ENCODE measurements at places on chromosomes 2 and 18.

DNA sequence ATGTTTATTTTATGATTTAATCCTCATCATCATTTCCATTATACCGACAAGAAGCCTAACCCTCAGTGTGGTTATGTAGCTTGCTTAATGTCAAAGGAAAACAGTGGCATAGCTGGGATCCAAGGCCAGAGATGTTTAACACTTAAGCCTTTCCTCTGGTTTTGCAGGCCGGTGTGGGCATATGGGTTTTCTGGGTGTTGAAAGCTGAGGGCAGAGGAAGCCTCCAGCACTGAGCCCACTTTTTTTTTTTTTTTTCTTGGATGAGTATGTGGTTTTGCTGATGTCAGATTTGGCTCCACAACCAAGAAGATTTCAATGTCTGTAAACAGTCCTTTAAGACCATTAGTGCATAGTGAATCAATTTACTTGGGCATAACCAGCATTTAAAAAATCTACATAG is 41.3 kb downstream of the LHCGR start:
- no peak for DNase-seq

- no peak for DNase-seq
Observed at GRCh38 chr2:165435611-165436010, 33.9 kb upstream of the CSRNP3 start.

DNA sequence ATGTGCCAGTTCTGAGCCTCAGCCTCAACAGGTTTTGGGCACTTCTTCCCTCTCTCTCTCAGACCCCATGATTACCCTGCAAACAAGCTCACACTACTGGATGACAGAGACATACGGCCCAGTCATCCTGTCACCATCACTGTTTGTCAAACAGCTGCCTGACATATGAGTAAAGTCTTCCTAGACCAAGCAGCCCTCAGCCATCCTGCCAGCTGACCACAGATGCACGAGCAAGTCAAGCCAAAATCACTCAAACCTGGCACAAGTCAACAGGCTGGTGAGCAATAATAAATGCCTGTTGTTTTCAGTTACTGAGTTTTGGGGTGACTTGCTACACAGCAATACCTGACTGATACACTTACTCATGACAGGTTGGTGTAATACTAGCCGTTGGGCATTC is 75.5 kb upstream of the KLF7 start:
- no peak for DNase-seq

DNA sequence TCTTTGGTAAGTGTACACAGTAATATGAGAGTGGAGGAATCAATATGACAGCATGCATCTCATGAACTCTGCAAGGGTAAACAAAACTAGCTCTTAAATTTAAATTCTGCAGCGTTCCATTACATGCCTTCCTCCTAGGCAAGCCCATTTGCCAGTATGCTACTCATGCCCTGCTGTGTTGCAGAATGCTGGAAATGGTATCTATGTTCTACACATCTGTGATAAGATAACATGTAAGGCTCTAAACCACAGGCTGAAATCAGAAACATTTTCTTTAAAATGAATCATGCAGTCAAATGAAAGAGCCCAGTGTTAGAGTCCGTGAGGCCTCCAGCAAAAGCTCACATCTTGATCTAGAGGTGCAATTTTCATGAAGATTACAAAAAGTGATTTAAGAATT is 112.8 kb upstream of the FN1 start:
- DNase-seq: no peak

DNA sequence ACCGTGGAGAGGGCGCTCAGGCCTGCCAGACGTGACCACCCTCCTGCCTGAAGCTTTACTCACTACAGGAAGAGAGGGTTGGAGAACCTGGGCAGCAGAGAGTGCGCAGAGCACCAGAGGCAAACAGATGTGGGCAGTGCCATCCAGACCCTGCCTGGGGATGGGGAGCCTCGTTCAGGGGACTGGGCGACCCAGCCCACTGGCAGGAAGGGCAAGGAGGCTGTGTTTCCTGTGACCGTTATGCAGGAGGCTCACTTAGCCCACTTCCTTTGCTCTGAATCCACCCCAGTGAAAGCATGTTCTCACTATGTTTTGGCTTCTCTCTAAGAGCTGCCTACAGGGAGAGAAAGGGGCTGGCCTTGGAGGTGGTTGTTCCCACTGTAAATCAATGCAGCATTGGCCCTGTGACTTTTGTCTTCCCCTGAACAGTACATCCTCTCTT is 23.0 kb upstream of the ACKR3 start:
- DNase-seq: no peak

DNA sequence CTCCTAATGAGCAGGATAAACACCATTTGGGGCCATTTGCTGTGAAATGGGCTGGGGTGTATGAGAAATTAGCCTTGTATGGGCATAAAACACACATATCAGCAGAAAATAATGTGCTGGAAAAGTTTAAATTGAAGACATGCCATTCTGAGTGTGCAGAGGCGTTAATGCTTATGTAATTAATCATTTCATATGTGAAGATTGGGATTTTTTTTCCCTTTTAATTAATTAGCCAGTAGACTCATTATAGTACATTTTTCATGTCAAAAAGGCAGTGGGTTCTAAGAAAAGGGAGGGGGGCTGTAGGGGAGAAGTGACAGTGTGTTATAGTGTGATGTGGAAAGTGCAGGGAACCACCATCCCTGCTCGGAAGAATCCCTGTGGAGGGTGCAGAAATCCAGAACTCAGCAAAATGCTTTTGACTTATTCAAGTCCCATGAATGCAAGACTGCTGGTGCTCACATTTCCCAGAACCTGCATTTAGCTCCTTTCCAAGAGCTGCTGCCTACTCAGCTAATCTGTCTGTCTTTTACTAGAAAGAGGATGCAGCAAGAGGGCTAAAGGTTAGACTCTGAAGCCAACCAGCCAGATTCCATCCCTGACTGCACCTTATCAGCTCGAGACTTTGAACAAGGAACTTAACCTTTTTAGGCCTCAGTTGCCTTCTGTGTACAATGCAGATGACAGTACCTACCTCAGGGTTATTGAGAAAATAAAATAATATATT is 11.6 kb upstream of the COX7A2L start:
- DNase-seq: no peak

DNA sequence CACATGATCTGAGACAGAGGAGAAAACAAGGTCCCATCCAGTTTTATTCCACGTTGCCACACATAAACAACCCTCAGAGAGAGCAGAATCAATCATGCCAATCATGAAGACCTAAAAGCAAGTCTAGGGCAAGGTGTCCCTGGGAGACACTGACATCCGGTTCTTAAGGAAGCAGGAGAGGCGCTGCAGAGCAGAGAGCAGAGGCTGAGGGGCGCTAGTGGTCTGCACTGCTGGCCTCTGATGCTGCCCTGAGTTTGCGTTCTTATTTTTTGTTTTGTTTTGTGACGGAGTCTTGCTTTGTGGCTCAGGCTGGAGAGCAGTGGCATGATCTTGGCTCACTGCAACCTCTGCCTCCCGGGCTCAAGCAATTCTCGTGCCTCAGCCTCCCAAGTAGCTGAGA is 83.3 kb downstream of the SMIM21 start:
- DNase-seq: no peak

DNA sequence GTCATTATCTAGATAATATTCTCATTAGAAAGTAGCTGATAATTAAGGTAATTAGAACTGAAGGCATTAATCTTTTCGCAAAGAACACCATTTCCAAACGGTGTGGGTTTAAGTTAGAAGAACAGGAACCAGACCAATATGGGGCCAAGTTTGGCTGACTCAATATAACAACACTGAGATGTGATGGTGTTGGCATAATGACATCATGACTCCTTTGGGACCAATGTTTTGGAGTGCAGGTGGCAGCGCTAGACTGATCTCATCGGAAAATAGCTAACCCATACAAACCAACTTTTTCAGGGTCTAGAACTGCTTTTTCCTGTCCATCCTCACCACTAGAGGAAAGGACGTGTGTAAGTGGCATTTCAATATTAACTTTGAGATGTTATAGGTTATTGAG is 1171.7 kb upstream of the ZEB2 start:
- no peak for DNase-seq

DNA sequence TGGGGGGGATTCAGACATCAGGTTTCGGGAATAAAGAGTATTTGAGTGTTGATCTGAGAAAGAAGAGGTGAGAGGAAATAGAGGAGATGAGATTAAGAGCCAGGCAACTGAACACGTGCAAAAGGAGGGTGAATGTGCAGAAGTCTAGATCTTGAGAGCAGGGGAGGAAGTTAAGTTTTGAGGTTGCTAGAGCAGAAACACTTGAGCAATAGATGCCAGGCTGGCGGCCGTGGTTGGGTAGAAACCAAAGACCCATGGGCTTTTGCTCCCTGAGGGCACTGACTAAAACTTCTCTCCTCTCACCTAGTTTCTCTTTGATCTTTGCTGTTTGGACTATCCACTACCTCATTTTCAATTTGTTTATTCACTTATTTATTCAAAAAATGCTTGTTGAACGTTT is 116.0 kb downstream of the CDC42EP3 start:
- peak; percentile 56 for DNase-seq

- DNase-seq: peak; percentile 36
Observed at GRCh38 chr2:215505044-215505786, 69.3 kb upstream of the FN1 start.

- no peak for DNase-seq
Observed at GRCh38 chr2:11762799-11763461, 16.5 kb downstream of the LPIN1 start.

GRCh38 chr2:176814740-176815367 is 397.7 kb upstream of the HNRNPA3 start:
- DNase-seq: peak; percentile 27

- DNase-seq: peak; percentile 56
Observed at GRCh38 chr2:62306751-62307468, 111.0 kb downstream of the B3GNT2 start.

- DNase-seq: no peak
Observed at GRCh38 chr18:74453016-74453566, 4.0 kb downstream of the DIPK1C start.

GRCh38 chr2:33531549-33532059 is 55.2 kb downstream of the RASGRP3 start:
- DNase-seq: no peak

DNA sequence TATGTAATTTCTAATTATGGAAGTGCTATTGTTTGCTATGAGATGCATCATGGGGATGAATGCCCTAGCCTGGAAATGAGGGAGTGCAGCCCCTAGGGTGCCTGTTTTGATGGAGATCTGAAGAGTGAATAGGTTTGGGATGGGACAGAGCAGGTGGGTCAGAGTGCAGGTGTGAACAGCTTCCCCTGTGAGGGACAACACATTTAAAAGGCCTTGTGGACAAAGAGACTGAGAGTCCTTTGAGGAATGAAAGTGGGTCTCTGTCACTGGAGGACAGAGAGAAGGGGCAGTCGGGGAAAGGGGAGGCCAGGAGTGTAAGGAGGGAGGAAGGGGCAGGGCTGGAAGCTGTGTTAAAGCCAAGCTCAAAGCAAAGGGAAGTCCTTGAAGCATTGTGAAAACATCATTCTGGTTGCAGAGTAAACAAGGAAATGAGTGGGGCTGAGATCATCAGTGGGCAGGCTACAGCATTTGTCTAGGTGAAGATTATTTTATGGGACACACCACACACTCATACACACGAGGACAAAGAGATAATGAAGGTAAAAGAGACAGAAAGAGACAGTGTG is 877.6 kb downstream of the SLC4A3 start:
- DNase-seq: no peak

DNA sequence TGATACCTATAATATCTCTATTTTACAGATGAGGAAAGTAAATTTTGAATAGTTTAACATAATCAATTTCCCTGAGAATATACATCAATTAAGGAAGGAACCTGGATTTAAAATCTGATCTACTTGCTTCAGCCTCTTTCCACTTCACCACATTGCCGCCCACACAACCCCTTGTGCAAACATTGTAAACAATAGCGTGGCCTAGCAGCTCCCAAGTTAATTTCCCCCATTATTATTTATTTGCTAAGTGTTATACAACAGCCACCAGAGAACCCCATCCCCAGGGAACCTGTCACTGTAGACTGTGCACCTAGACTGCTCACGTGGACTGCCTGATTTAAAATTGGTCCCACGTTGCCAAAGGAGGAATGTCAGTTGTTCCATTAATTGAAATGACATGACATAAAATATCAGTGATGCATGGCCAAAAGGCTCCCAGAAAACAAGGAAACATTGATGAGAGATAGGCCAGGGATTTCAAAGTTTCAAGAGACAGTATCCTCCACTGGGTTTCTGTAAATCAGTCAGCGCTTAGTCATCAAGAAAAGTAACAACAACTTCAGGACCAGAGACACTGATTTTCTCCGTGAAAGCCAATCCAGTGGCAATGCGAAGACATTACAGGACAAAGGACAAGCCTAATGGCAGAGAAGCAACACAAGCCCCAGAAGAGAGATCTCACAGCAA is 41.3 kb downstream of the SCG2 start:
- DNase-seq: peak; percentile 42

- no peak for DNase-seq
Observed at GRCh38 chr2:62074233-62074632, 121.7 kb upstream of the B3GNT2 start.

DNA sequence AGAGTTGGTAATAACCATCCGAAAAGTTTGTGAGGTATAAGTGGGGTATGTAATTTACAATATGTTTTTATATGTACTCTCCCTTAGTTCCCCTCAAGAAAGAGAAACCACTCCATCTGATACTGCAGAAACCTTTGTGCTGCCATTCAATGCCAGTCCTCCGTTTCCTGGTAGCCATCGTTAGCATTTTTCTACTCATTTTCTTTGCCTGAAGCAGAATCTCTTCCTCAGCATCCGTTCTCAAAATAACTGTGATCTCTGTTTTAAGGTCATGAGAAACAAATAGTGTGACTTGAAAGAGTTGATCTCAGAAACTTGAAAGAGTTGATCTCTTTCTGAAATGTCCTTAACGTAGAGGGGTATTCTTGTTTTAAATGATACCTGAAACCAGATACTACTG is 996 bp downstream of the PTCD3 start:
- no peak for DNase-seq

GRCh38 chr2:20600756-20601325 is 50.1 kb downstream of the HS1BP3 start:
- DNase-seq: no peak

DNA sequence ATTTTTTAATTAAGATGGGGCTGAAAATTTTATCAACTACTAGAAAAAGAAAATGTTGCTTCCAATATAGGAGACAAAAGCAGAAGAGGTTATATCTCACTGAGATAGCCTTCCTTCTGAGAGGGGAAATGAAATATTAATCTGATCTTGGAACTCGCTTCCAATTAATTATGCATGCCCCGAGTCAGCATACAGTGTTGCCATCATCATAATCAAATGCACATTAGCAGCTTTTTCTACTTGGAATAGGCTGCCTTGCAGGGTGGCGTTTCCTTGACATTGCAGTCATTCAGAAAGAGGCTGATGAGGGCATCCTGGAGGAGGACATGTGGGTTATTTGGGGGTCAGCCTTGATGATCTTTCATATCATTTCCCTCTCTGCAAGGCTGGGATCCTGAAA is 18.4 kb upstream of the RPL37A start:
- no peak for DNase-seq

GRCh38 chr2:138023298-138023697 is 59.0 kb downstream of the HNMT start:
- no peak for DNase-seq
